ENCODE measurements at places on chromosomes 1 and 21.

DNA sequence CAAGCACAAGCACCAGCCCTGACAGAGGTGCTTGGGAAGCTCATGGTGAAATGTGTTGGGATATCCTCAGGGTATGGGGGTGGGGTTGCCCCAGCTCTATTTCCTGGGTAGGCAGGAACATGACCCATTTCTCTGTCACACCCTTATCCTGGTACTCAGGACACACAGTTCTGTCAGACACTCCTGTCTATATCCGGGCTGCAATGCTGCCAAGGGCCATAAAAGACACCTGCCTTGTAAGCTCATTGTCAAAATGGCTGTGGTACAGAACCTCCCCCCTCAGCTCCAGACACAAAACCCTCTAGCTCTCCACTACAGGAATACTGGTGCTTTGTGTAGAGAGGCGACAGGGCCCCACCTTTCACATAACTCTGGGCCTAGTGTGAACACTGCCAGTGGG is 636.7 kb downstream of the PLA2G4A start:
- peak; percentile 11 for DNase-seq

DNA sequence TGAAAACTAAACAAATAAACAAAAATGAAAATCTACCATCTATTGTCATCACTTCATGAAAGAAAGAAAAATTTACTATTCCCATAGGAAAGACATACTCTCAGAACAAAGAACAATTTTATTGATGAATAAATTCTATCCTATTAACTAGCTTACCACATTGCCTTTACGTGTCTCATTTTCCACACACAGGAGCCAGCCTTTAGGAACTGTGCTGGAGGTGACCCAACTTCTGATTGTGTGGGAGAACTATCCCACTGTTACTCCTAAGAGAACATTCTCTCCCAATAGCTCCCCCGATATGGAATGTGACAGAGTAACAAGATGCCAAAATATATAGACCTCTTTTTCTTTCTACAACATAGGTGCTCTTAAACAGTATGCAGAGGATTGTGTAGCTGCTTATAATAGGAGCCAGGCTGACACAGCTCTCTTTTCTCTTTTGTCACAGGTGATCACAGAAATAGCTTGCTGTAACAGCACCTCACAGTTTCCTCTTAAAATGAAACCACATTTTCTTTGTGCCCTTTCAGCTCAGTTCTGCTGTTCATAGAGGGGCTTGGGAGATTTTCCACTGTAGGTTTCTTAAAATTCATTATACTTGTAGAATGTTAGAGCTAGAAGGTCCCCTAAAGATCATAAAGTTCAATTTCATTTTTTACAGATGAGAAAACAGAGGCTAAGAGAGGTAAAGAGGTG is 35.5 kb downstream of the C21orf91 start:
- DNase-seq = no peak

GRCh38 chr1:153527023-153527682 is 8.6 kb downstream of the S100A6 start:
- DNase-seq = no peak

DNA sequence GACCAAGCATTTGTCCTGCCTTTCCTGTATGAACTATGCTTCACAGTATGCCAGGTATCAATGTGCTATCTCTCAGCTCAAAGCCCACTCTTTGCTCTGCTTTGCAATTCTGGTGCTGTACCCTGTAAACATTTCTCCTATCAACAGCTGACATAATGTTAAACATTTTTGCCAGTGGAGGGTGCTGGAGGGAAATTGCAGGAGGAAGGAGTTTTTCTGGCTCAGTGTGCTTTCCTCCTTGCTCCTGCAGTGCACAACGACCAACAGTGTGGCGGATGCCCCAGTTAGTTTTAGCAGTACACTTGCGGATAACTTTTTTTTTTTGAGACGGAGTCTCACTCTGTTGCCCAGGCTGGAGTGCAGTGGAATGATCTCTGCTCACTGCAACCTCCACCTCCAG is 67.1 kb upstream of the PTGFRN start:
- no peak for DNase-seq

DNA sequence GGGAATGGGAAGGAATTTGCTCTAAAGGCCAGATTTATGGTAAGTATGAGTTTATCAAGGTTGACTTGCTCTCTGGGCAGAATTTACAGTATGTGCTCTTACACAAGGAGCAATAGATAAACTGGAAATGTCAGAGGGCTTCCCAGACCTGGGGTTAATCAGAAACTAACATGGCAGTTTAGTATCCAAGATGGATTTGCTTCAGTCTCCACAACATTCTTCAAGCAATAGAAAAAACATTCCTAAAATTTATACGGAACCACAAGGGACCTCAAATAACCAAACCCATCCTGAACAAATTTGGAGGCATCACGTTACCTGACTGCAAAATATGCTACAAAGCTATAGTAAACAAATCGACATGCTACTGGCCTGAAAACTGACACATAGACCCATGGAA is 606.7 kb upstream of the CHRM3 start:
- no peak for DNase-seq

GRCh38 chr1:17877316-17877715 is 122.2 kb downstream of the ACTL8 start:
- no peak for DNase-seq

- no peak for DNase-seq
Observed at GRCh38 chr1:240237305-240237721, 145.6 kb downstream of the FMN2 start.

GRCh38 chr1:192575499-192576189 is at the start of gene RGS1:
Gene RGS1, plus strand, starts transcription at chr1:192575773. Its CDS starts 20 bp downstream, at chr1:192575793.
- no peak for DNase-seq

GRCh38 chr21:28436286-28436932 is 556.3 kb downstream of the LTN1 start:
- no peak for DNase-seq
